ENCODE measurements at places on chromosomes 2 and 18.

- no peak for DNase-seq
Observed at GRCh38 chr18:76592981-76593381, 97.9 kb upstream of the ZNF516 start.

DNA sequence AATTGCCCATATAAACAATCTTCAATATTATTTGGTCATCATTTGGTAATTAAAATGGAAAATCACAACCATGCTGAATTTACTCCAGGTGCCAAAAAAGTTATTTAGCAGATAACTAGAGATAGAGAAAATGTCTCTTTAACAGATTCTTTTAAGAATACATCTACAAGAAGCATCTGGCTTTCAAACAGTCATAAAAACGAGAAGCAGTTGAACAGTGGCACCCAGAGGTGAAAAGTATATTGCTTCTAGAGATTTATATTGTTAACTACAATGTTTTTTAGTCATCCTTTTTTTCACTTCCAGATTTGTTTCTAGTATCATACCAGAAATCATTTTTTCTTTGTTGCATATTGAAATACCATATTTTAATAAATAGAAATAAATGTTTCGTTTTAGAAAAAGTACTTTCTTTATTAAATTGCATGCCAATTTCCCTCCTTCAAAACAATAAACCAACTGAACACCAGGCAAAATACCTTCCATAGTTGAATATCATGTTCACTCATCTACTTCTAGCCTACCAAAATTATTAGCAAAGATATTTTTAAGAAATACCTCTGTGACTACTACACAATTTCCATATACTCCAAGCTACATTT is 65.4 kb upstream of the HNRNPA3 start:
- no peak for DNase-seq

DNA sequence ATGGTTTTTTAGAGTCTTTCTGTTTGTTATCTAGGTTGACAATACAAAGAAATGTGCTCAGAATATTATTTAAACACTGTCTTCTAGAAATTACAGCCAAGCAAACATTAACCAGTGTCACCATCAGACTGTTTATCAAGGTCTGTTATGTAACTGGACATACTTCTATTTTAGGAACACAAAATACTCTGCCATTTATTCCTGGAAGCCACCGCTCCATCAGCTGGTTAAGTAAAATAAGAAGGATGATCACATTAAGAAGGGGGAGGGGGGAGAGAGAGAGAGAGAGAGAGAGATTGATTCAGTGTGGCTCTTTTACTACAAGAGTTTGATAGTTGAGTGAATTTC is 47.9 kb downstream of the MBP start:
- no peak for DNase-seq

DNA sequence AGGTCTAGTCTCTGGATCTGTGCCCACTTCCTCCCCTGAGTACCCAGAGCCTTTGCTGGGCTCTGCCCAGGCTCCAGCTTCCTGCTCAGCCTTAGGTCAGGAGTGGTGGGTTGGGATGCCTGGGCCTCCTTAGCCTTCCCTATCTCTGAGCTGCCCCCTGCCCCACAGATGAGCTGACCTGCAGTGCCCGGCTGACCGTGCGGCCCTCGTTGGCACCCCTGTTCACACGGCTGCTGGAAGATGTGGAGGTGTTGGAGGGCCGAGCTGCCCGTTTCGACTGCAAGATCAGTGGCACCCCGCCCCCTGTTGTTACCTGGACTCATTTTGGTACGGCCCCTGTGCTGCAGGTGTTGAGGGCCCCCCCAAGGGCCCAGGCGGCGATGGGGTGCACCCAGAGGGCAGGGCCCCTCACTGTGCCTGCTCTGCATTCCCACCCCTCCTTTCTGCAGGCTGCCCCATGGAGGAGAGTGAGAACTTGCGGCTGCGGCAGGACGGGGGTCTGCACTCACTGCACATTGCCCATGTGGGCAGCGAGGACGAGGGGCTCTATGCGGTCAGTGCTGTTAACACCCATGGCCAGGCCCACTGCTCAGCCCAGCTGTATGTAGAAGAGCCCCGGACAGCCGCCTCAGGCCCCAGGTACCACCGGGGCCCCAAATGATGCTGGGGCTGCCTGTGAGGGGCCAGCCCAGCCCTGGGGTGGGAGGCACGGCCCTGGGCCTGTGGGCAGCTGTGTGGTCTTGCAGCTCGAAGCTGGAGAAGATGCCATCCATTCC is 30.1 kb upstream of the GMPPA start:
- DNase-seq: no peak

GRCh38 chr18:48956356-48956755 is 5.6 kb upstream of the SMAD7 start:
- no peak for DNase-seq

DNA sequence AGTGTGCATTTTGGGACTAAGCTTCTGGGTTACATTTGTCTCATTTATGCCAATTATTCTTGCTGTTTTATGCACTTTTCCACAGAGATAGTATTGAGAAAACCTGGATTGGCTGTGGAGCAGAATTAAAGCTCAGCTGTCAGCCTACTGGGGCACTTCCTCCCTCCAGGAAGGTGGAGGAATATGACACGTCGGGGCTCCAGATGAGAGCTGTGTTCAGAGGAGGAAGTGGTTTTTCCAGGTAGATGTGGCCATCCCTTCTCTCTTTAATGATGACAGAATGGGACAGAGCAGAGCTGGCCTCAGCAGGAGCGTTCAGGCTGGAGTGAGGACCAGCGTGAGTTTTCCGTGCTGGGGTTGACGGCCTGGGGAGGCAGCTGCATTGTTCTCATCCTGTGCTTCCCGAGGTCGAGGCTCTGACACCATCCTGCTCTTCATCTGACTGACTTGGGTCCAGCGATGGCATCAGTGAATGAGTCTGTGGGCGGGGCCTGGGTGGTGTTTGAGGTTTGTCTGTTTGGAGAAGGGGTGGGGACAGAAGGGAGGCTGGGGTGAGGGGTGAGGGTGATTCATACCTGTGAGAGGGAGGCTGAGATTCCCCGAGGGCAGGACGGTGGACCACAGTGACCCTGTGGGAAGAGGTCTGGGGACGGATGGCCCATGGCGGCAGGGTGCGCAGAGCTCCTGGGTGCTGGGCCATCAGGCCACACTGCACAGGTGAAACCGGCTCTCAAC is 207.0 kb downstream of the LDLRAD4 start:
- no peak for DNase-seq

- DNase-seq: no peak
Observed at GRCh38 chr2:172434821-172435605, 7.6 kb downstream of the ITGA6 start.

DNA sequence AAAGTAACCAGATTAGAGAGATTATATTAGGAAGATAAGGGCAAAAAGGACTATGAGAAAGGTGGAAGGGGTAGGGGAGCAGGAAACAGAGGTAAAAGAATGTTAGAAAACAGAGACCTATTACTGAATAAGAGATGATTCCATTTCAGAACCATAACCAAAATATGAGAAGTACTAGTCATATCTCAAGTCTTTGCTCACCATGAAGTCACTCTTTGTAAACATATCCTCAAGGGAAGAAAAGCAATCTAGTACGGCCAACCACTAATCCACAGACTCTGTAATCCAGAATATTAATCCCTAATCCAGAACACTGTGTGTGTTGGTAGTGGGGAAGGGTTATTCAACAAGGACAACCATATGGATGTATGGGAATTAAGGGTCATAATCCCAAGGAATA is 92.0 kb downstream of the CDCA7 start:
- no peak for DNase-seq

DNA sequence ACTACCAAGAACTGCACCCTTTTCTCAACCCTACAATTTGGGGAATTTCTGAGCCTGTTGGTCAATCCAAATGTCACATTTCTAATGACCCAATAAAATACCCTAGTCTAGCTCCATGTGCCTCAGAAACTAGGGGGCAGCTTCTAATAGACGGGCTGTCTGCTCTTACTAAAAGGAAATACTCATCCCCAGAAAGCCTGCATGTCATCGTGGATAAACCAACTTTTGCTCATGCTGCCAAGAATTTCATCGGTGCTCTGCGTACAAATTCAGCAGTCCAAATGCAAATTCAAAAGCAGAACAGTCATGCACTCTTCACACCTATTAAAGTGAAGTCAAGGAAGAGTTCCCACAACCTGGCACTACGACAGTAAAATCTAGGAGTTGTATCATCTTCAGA is 377.3 kb downstream of the LNPK start:
- no peak for DNase-seq

DNA sequence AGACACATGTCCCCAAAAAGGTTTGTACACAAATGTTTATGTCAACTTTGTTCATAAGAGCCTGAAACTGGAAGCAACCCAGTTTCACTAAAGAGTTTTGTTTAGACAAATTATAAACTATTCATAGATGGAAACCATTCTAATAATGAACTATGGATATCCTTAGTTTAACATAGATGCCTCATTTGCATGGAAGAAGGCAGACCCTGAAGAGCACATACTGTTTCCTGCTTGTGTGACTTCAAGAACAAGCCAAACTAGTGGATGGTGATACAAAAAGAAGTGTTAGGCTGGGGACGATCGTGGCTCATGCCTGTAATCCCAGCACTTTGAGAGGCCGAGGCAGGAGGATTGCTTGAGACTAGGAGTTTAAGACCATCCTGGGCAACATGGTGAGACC is 48.1 kb downstream of the ACOXL start:
- DNase-seq: no peak

- no peak for DNase-seq
Observed at GRCh38 chr2:82690757-82691411, 1768.2 kb downstream of the SUCLG1 start.

DNA sequence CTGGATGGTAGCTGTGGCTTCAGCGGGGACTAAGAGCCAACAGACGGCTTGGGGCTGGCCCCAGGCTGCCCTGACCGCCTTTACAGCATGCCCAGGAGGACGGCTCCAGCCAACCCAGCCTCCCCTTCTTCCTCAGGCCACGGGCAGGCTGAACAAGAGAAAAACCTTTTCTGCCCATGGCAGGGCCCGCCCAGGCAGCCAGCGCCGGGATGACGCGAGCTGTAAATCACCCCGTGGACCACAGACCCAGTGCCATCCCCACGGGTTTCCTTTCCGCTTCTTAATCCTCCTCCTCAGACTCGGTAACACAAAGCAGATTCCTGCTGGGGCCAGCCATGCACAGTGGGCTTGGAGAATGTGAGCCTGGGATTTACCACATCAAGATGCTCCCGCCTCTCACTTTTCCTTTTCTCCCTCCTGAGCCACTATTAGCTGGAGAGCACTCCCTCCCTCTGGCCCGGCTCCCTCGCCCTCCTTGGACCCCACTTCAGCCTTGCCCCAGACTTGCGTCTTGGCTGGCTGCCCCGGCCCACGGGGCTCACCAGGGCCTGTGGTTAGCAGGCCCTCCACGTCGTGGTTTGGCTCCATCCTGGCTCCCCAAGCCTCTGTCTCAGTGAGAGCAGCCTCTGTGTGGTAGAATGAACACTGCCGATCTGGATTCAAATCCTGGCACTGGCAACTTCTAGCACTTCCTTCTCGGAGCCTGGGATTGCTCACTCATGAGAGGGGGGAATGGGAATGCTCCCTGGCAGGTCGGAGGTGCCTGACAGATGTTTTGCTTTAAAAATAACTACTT is 31.4 kb downstream of the ATOH8 start:
- no peak for DNase-seq

GRCh38 chr2:99354070-99354469 is 16.9 kb downstream of the EIF5B start:
- no peak for DNase-seq

- no peak for DNase-seq
Observed at GRCh38 chr2:172079838-172080640, 5.3 kb upstream of the DLX1 start.

DNA sequence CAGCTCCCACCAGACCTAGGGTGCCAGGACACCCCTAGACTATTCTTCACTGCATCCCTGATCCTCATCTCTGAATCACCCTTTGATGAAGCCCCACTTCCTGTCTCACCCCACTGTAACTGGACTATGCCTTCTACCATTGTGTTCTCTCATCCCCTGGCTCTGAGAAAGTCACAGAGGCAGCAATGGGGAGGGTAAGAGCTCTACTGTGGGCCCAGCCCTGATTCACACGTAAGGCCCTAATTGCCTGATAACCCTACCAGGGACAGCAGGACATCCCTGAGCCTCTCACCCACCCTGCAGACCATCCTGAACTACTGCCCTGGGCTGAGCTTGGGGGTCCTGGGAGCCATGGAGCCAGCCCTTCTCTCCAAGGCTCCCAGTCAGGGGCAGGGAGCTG is 1.5 kb upstream of the PROM2 start:
- no peak for DNase-seq

DNA sequence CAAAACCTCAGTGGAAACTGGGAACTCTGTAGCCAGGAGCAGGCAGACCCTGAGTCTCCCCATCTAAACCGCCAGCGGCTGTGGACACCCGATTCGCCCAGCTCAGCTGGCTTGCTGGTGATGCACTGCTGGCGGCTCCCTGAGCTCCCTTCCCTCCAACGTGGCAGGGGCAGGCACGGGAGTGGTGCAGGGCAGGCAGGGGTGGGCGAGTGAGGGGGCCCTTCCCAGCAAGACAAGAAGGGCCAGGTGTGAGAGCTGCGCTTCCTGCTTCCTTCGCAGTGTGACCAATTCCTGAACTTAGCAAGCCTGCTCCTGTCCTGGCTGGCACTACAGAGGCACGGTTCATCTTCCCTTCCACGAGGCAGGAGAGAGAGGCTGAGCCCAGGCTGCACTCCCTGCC is 12.3 kb upstream of the SEMA4C start:
- no peak for DNase-seq

GRCh38 chr2:143796051-143796450 is 666.8 kb downstream of the ARHGAP15 start:
- no peak for DNase-seq

DNA sequence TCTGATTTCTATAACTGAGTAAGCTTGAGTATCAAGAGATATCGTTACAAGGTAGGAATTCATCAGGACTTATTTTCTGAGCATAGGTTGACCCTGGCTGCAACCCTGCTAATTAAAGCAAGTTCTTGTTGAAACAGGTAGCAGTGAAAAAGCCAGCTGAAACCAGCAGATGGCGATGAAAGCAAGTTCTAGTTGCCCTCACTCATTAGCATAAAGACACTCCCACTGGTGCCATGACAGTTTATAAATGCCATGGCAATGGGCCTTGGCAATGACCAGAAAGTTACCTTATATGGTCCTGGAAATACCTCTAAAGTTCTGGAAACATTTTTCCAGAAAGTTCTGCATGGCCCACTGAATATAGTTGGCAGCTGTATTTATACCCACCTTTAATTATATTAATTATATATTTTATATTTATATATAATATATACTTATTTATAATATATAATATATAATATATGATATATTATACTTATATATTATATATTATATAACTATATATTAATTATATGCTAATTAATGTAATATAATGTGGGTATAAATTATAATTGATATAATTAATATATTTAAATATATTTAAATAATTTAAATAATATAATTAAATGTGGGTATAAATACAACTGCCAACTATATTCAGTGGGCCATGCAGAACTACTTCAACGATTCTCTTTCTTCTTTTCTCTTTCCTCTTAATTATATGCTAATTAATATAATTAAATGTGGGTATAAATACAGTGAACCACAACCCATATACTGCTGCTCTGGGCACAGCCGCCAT is 188.0 kb downstream of the CDH7 start:
- DNase-seq: no peak

GRCh38 chr2:3753561-3753960 is 50.2 kb downstream of the DCDC2C start:
- DNase-seq: no peak

- DNase-seq: no peak
Observed at GRCh38 chr2:150859877-150860276, 372.4 kb upstream of the RND3 start.
